ENCODE measurements at places on chromosomes 3 and 15.
A peak's percentile ranks its signal among the peaks of the same experiment; 100 is the strongest.

GRCh38 chr3:168216851-168217250 is 121.1 kb upstream of the GOLIM4 start:
- no peak for DNase-seq

DNA sequence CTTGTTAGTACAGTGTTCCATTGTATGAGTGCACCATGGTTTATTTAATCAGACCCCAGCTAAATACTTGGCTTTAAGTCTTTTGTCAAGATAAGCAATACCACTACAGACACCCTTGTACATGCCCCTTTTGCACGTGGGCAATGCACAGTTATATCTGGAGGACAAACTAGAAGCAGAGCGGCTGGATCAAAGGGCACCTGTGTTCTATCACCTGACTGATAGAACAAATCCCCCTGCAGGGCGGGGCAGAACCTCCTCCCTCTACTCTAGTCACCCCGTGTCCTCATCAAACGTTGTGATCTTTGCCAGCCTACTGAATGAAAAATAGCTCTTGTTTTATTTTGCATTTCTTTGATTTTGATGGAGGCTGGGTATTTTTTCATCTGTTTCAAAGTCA is 314.9 kb downstream of the TLE3 start:
- DNase-seq, result peak; percentile 49

GRCh38 chr3:102084006-102084405 is 234.7 kb downstream of the NFKBIZ start:
- DNase-seq, result no peak

- DNase-seq, result no peak
These were observed 624.5 kb upstream of the SGO1 start for GRCh38 chr3:20810555-20810954.

DNA sequence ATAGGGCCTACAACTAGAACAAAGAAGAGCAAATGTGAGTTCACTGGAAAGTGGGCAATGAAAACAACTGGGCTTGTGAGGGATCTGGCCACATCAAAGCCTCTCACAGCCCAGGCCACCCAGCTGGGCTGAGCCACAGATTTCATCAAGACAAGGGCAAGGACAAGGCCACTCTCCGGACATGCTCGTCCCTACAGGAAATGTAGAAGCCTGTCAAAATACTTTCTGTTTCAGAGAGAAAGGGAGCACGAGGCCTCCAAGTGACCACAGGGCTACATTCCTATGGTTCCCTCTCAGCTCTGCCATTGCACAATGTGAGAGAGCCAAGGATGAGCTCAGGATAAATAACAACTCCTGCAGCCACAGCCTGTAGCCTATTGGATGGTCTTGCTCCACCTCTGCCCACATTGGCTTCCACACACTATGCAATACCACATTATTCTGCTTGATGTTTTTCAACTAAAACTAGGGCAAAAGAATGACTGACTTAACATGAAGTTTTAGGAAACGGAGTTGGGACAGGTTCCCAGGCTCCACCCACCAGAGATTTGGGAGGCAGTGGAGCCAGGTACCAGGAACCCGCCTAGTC is 12.1 kb downstream of the TBC1D2B start:
- DNase-seq, result no peak

DNA sequence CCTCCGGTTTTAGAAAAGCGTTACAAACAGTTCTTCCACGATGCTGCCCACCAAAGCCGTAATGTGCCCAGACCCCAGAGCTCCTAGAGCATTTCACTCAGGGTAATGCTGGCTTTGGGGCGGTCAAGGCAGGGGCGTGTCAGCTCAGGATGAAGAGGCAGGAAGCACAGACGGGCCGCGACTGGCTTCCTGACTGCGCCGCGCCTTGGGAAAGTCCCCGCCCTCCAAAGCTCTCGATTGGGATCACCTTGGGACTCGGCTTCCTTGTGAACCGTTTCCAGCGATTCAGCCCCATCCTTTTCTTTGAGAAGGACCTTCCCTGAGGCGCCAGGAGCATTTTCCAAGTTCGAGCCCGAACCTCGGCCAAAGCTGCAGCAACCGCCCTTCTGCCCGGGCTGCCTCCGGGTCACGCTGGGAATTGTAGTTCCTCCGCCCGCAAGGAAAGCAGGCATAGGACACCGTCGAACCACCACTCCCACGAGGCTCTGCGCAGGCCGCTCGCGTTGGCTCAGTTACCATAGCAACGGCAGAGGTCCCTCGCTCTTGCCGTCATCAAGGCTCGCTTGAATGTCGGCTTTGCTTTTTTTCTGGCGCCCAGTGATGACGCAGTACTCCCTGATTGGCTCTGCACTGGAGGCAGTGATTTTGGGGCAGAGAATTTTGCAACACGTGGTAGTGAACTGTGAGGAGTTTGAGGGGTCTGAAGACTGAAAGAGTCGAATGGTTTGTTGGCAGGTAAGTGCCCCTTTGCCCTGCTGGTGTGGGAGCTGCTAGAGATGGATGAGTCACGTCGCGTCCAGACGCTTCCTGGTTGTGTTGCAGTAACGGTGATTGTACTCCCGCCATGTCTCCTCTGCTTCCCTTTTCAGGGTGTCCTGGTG is at the start of the genes CCDC191 and QTRT2:
Gene CCDC191, minus strand, starts transcription at position 397 of the 881 bp plus-strand sequence. Its CDS starts 60 bp downstream, at position 337.
Gene QTRT2, plus strand, starts transcription at position 608 of the 881 bp plus-strand sequence. CDS start 8,521 bp downstream, outside the sequence.
- peak; percentile 94 for DNase-seq

GRCh38 chr15:31162721-31163510 is 61.4 kb upstream of the TRPM1 start:
- no peak for DNase-seq

- no peak for DNase-seq
These were observed 240.1 kb upstream of the ZPLD1 start for GRCh38 chr3:102194760-102195159.

GRCh38 chr3:6281662-6282061 is 579.3 kb upstream of the GRM7 start:
- DNase-seq, result no peak

DNA sequence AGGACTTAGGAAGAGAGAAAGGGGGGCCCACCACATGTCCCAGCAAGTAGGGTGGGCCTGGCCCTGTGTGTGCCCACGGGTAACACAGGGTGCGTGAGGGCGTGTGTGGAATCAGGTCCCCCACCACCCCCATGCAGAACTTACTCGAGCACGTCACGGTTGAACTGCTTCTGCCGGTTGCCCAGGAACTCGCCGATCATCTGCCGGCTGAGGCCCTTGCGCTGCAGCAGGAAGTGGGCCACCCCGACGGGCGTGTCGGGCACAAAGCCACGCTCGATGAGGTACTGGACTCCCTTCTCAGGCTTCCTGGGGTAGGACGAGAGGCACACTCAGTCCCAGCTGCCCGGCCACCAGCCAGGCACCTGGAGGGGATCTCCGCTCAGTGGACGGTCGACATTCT is 83.1 kb upstream of the RPL32 start:
- no peak for DNase-seq

DNA sequence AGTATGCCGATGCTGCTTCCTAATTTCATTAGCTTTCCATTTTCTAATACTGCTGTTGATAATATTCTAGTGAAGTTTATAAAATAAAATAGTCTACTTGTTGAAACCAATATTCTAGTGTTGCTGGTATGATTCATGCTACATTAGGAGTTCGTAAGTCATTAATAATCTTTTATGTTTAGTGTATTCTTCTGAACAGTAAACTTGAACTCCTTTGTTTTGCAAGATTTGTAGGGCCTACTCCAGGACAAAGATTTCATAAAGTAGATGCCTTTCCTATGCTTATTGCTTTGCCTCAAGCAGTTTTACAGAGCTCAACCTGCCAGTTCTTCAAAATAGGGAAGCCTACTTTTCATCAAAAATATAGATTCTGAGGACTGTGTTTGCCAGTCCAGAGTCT is 111.5 kb downstream of the RSRC1 start:
- no peak for DNase-seq

GRCh38 chr3:196968233-196969133 is at the start of gene PIGZ:
PIGZ (minus strand) TSS chr3:196968833; CDS start chr3:196952031, 16,802 bp downstream.
- DNase-seq, result no peak

GRCh38 chr3:188071636-188072035 is 82.3 kb upstream of the LPP start:
- DNase-seq, result no peak

GRCh38 chr3:146187334-146187950 is 26.5 kb upstream of the PLOD2 start:
- DNase-seq, result no peak
